ENCODE measurements at places on chromosomes 7 and 10. TPM values are rescaled to one million over a fixed set of nuclear protein-coding genes. Genes with fewer than 3 reads are reported as not detected.

STEAP2 gene
- total RNA-seq, result 15.4 TPM

OR2A5 gene
- total RNA-seq, result not detected

DNA sequence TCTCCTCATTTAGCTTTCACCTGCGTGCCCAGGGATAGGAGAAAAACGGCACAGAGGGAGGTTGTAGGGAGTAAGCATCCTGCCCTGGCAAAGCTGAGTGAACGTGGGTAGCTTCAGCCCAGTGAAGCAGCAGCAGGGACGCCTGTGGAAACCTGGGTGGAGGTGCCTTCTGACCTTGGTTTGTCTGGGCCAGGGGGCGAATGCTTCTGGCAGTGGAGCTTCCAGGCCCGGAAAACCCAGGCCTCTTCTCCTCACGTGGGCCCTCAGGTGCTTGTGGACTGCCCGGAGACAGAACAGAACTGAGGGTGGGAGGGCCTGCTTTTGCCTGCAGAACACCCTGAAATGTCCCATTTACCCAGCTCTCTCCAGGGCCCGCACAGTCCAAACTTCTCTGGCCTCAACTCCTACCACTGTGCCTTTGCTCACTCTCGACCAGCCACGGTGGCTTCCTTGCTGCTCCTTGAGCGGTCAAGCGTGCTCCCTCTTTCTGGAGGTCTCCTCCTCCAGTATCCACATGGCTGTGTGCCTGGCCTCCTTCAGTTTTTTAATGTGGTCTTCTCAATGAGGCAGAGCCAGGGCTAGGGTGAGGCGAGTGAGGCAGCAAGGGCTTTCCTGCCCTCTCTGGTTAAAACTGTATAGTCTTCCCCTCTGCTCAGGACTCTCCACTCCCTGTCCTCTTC is 62.4 kb downstream of the TMEM209 start:
- DNase-seq, result no peak

CALML3 gene
- total RNA-seq, result 227 TPM

Measured in esophagus squamous epithelium (tissue), 5 donors.